ENCODE measurements at places on chromosomes 16 and 17.

- no peak for DNase-seq
Measured at GRCh38 chr17:59676716-59677115, 30.5 kb downstream of the PTRH2 start.

- DNase-seq = no peak
Measured at GRCh38 chr16:3295209-3295608, 10.0 kb downstream of the TIGD7 start.

GRCh38 chr16:87108941-87109340 is 208.3 kb downstream of the C16orf95 start:
- no peak for DNase-seq

- DNase-seq = no peak
Measured at GRCh38 chr17:51700011-51700760, 439.8 kb downstream of the UTP18 start.

- DNase-seq = no peak
Measured at GRCh38 chr17:76353004-76353598, 615 bp downstream of the PRPSAP1 start.

GRCh38 chr17:81961087-81961511 is at the start of gene NOTUM:
NOTUM (minus strand) TSS chr17:81961187; CDS start chr17:81960909, 278 bp downstream.
- DNase-seq = no peak

DNA sequence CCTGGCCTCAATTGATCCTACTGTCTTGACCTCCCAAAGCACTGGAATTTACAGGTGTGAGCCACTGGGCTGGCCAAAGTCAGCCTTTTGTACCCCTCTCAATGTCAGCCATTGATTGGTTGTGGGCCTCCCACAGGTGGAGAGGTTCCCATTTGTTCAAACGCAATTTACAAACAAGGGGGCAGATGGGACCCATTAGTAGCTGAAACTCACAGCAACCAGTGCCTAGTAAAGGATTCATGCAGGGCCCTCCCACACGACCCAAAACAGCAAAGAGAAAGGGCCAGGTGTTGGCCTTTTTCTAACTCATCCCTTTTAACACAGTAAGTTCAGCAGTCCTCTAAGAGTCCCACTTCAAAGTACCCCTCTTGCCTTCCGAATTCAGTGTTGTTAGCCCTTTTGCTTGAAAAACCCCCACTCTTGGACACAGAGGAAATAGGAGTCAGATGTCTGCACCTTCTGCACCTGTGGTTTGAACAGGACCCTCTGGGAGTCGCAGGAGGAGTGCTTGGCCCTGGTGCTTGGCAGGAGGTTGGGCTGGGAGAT is 89.2 kb downstream of the PITPNC1 start:
- no peak for DNase-seq

DNA sequence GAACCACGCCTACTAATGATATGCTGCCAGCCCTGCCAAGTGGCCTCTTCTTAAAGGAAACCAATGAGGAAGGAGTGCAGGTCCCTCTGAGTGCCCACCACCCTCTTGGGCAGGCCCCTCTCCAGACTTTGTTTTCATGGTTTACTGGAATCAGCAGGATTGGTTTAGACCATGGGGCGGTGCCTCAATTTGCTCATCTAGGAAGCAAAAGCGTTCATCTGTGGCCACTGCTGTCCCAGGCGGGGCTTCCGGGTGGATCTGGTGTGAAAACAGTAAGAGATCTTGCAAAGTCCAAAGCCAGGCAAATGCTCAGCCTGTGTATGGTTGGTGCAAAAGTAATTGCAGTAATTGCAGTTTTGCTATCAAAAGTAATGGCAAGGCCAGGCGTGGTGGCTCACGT is 71.3 kb downstream of the AMFR start:
- no peak for DNase-seq

DNA sequence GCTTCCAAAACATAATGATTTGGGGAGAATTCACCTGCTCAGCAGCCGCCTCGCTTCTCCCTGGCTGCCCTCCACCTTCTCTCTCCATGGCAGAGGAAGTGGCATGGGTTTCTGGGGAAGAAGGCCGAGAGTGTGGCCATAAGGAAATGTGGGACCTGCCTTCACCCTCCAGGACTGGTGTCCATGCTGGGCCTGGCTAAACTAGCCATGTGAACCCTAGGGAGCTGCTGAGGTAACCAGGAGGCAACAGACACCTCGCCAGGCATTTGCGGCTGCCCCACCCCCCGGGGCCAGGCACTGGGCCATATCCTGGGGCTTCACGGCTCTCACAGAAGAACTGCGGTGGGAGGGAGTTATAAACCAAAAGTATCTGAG is 9.9 kb upstream of the CMTM4 start:
- no peak for DNase-seq

GRCh38 chr16:23279721-23280153 is 22.4 kb upstream of the SCNN1B start:
- DNase-seq = no peak

DNA sequence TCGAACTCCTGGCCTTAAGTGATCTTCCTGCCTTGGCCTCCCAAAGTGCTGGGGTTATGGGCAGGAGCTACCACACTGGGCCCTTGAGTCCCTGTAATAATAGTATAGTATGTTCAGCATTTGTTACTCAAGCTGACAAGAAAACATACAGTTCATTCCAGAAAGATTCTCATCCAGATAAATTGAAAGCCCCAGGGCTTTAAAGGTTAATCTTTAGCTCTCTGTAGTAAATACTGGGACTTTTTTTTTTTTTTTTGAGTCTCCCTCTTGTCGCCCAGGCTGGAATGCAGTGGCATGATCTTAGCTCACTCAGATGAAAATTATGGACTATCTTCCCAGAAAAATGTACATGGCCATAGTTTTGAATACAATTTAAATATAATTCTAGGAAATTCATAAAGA is 11.0 kb downstream of the BRCA1 start:
- DNase-seq = no peak

DNA sequence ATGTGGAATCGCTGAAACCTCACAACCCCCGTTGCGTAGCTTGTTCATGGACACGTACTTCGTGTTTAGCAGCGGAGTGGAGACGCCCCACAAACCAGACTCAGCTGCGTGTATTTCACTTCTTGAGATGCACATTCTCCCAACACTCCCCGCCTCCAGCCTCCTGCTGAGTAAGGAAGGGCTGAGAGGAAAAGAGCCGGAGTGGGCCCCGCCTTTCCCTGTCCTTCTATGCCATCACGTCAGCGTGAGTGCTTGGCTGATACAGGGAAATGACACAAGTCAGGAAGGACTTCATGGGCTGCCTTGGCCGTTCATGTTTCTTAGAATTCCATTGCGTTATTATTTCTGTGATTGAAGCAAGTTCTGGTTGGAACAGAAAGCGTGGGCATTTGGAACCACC is 68.6 kb upstream of the CBX4 start:
- no peak for DNase-seq

DNA sequence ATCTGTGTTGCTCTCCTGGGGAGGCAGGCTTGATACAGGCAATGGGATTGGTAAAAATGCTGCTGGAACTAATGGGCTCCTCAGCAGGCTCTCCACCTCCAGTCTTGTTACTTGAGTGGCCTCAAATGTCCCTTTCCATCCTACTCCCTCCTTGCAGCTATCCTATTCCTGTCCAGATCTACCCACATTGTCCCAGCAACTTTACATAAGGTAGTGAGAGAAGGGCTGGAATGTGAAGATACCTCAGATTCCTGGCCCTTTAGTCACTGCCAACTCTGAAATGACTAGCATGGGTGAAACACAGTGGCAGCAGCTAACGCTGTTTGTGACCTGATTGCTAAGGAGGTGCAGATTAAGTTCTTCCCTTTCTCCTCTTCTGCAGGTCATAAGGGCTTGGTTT is 210.1 kb upstream of the HS3ST4 start:
- no peak for DNase-seq

GRCh38 chr16:78816499-78817195 is 717.2 kb downstream of the WWOX start:
- no peak for DNase-seq

DNA sequence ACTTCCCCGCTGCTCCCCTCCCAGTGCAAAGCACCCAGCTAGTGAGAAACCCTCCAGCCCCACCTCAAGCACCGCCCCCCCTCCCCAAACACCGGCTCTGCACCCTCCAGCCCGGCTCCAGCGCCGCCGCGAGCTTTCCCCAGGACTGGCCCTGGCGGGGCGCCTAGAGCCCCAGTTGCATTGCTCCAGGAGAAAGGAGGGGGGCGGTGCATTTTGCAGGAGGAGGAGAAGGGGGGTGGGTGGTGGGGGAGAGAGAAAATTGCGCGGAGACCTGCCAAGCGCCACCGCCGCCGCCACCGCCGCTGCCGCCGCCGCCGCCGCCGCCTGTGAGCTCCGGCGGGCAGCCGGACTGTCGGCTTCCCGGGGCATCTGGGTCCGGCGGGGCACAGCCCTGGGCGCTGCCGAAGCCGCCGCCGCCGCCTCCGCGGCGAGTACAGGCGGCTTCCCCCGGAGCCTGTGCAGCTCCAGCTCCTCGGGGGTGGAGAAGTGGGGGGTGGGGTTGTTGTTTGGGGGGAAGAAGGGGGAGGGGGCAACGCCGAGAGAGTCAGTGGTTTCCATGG is 333 bp upstream of the NOG start:
- DNase-seq = peak; percentile 38

DNA sequence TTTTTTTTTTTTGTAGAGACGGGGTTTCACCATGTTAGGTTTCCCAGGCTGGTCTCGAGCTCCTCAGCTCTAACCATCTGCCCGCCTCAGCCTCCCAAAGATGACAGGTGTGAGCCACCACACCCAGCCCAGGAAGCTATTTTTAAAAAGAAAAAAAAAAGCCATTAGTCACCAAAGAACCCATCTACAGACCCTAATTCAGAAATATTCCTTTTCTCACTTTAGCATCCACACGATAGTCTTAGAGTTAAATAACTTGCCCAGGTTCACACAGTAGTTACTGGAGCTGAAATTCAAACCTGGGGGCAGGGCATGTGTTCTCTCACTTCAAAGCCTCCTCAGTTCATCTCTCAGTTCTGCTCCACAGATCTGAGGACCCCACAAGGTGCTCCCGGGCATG is 70.3 kb upstream of the NOL11 start:
- no peak for DNase-seq

DNA sequence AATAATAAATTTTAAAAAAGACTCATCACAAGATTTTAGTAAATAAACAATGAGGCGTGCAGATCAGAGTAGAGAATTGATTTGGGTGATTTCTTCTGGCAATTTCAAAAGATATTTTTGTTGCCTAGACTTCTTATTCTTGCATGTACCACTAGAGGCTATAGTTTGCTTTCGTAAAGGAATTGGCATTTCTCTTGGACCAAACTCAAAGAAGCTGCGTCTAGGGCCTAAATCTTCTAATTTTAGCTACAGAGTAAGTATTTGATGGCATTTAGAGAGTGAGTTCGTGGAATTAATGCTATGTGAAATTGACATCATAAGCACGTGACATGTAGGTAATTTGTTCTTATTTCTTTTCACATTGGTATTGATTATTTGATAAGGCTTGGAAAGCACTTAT is 24.4 kb upstream of the ABCC11 start:
- no peak for DNase-seq

- DNase-seq = no peak
Measured at GRCh38 chr16:85519540-85520231, 93.4 kb upstream of the GSE1 start.

DNA sequence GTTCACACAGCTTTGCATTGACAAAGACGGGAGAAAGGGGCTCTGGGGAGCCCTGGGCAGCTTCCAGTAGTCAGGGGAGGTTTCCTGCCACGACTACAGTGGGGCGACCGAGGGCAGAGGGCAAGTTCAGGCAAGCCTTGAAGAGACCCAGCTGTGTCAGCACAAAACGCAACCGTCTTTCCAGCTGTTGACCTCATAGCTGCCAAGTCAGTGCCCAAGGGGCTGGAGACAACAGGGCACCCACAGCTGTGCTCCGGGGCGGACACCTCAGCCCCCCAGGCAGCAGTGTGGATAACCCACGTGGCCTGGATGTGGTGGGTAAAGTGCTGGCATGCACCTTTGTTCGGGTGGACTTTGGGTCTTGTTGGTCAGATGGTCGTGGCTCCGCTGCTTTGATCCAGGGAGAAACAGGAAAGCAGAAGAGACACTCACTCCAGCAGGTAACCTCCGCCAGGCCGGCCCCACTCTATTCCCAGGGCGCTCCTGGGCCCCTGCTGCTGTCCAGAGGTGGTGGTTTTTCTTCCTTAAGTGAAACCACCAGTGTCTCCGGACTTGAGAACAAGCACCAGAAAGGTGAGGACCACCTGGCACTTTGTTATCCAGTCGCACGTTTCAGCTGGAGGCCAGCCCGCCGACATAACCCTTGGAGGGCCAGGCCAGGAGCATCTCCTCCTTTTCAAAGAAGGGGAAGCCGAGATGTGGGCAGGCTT is 17.6 kb upstream of the CBX2 start:
- DNase-seq = no peak

GRCh38 chr16:47895146-47895545 is 260.6 kb downstream of the ABCC12 start:
- DNase-seq = no peak

- DNase-seq = no peak
Measured at GRCh38 chr17:75366432-75366831, 39.0 kb downstream of the GRB2 start.

GRCh38 chr17:55717898-55718735 is 4.5 kb downstream of the TMEM100 start:
- peak; percentile 61 for DNase-seq

All from activated CD4-positive, alpha-beta T cell treated with anti-CD3 and anti-CD28 coated beads, Interleukin-2, amount 50 U/mL, for 4 hours (primary cell).